Activated CD4-positive, alpha-beta memory T cell treated with anti-CD3 and anti-CD28 coated beads for 36 hours (primary cell): ENCODE measurements at places on chromosomes 4 and X.

- no peak for DNase-seq
These were observed 66.8 kb upstream of the PLS3 start for GRCh38 chrX:115494161-115494560.

DNA sequence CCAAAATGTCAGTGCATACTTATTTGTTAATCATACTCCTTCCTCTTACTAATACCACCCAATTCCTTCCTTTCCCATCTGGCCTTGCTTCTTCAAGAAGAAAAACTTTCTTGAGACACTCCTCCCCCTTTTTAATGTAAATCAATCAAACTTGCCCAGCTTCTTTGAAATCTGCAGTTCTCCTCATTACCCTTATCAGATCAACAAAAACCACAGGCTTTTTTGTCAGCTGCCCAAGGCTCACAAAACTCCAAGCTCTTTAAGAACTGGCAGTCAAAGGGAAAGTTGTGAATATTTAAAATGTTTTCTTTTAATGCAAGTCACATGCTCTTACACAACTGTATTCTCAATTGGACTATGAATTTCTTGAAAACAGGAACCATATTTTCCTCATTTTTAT, 11.3 kb upstream of the MYOZ2 start:
- no peak for DNase-seq

- DNase-seq, result peak; percentile 67
These were observed 32.7 kb downstream of the TBC1D14 start for GRCh38 chr4:6942238-6942800.

DNA sequence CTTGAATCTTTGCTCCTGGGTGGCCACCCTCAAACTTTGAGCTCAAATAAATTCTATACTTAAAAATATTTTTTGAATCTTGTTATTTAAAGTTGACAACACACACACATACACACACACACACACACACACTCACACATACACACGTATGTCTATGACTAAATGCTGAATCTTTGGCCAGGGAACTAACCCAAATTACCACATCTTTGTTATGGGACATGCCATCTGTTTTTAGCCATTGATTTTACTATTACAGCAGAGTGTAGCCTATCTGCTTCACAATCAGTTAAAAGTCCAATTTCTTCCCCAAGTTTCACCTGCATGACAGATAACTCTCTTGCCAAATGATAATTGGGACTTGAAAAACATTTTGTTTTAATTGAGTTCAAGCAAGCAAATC, 45.0 kb upstream of the USP46 start:
- no peak for DNase-seq
